CD4-positive, CD25-positive, alpha-beta regulatory T cell (primary cell): ENCODE measurements at places on chromosomes 5 and 9. TPM values are rescaled to one million over a fixed set of nuclear protein-coding genes. Genes with fewer than 3 reads are reported as not detected.

FOXD1 gene
- polyA plus RNA-seq, result not detected

SPATA31A3 gene
- not detected for polyA plus RNA-seq

PSMB7 gene
- polyA plus RNA-seq, result 181 TPM

ARHGEF37 gene
- polyA plus RNA-seq, result 0.20 TPM

KLF4 gene
- polyA plus RNA-seq, result 0.11 TPM

OMD gene
- polyA plus RNA-seq, result not detected

TIGD6 gene
- 2.4 TPM for polyA plus RNA-seq

UBTD2 gene
- 2.9 TPM for polyA plus RNA-seq

RLN2 gene
- 4.1 TPM for polyA plus RNA-seq

GRCh38 chr5:78534148-78534904 is 114.2 kb downstream of the LHFPL2 start:
- no peak overlapping the region for H3K27ac ChIP-seq
- DNase-seq, result no peak
- peaks cover 2% of the 10 kb centered on the region for H3K27me3 ChIP-seq
- no peaks in the 10 kb centered on the region for H3K36me3 ChIP-seq

DNA sequence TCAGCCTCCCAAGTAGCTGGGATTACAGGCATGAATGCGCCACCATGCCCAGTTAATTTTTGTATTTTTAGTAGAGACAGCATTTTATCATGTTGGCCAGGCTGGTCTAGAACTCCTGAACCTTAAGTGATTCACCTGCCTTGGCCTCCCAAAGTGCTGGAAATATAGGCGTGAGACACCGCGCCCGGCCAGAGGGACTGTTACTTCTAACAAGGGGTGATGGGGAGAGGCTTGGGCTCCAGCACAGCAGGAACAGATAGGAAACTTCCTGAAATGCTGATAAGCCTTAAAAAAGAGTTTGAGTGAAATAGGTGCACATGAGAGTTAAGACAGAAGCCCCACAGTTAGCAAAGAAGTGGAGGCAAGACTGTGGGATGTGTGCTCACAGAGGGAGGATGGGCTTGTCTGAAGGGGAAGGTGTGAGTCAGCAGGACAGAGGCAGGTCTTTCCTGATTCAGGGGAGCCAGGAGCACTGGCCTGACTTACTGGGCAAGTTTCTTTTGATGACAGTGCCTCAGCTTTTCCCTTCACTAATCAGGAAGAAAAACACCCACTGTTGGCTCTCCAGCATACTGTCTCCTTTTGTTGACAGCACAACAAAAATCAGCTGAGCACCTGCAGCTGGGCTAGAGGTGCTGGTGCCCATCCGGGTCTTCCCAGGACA is 68.4 kb downstream of the RAD23B start:
- peaks cover 2% of the 10 kb centered on the region for H3K27me3 ChIP-seq
- DNase-seq, result no peak
- H3K4me3 ChIP-seq, result no peak overlapping the region
- no peak overlapping the region for H3K27ac ChIP-seq
- no peaks in the 10 kb centered on the region for H3K4me1 ChIP-seq
- no peaks in the 10 kb centered on the region for H3K36me3 ChIP-seq

GRCh38 chr5:60332244-60333004 is 367.5 kb downstream of the DEPDC1B start:
- H3K4me1 ChIP-seq, result no peaks in the 10 kb centered on the region
- H3K4me3 ChIP-seq, result no peak overlapping the region
- H3K36me3 ChIP-seq, result no peaks in the 10 kb centered on the region
- H3K27ac ChIP-seq, result no peak overlapping the region
- H3K27me3 ChIP-seq, result no peaks in the 10 kb centered on the region

DNA sequence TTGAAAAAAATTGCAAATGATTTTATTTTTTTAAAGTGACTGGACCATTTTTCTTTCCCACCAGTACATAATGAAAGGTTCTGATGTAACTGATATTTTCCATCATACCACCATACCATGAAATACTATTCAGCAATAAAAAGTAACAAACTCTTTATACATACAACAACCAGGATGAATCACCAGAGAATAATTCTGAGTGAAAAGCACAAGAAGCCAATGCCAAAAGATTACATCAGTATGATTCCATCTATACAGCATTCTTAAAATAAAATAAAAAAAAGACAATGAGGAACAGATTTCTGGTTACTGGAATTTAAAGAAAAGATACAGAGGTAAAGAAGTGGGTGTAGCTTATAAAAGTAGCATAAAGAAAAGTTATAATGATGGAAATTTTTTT is 423.7 kb upstream of the ST8SIA4 start:
- no peaks in the 10 kb centered on the region for H3K27me3 ChIP-seq
- no peaks in the 10 kb centered on the region for H3K36me3 ChIP-seq
- H3K4me3 ChIP-seq, result no peak overlapping the region
- no peak for DNase-seq
- H3K4me1 ChIP-seq, result no peaks in the 10 kb centered on the region
- H3K27ac ChIP-seq, result no peak overlapping the region

DNA sequence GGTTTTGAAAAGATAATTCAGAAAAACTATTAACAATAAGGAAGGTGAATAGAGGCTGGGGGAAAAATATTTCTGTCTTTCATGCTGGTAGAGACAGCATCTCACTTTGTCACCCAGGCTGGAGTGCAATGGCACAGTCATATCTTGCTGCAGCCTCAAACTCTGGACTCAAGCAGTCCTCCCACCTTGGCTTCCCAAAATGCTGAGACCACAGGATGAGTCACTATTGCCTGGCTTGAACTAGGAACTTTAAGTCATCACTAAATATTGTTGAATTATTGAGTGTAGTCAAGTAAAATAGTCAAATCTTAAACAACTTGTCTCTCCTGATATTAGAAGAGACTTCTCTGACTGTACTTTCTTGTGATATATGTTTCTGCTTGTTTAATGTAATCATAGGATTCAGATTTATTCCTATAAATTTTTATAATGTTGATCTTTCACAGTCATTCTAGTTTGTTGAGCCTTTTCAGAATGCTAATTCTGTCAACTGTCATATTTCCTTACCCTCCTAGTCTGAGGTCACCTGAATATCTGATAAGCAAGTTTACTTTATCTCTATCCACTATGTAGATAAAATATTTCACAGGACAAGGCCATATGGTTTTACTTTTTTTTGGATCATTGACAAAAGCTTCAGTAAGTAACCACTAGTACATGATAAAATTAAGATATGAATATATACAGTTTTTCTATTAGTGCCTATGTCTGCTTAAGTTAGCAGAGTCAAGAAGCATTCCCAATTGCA is 1696.5 kb downstream of the MAT2B start:
- H3K4me1 ChIP-seq, result no peaks in the 10 kb centered on the region
- H3K27ac ChIP-seq, result no peak overlapping the region
- H3K4me3 ChIP-seq, result no peak overlapping the region
- no peaks in the 10 kb centered on the region for H3K36me3 ChIP-seq
- no peak for DNase-seq

- peak within 1 kb of the TSS; percentile 83 for H3K27ac ChIP-seq
- peaks cover 41% of the 10 kb centered on the region for H3K4me1 ChIP-seq
Measured at GRCh38 chr9:137205126-137206069, at the start of the genes NDOR1 and TMEM203. TSS of gene NDOR1 (plus strand) at chr9:137205700. CDS start at chr9:137205778, 78 bp downstream. TSS of gene TMEM203 (minus strand) at chr9:137205648. CDS start at chr9:137205414, 234 bp downstream.

- peaks cover 28% of the 10 kb centered on the region for H3K27me3 ChIP-seq
- no peak overlapping the region for H3K27ac ChIP-seq
- H3K4me1 ChIP-seq, result no peaks in the 10 kb centered on the region
- no peaks in the 10 kb centered on the region for H3K36me3 ChIP-seq
- no peak for DNase-seq
Measured at GRCh38 chr5:90545511-90545910, 13.1 kb upstream of the ADGRV1 start.

DNA sequence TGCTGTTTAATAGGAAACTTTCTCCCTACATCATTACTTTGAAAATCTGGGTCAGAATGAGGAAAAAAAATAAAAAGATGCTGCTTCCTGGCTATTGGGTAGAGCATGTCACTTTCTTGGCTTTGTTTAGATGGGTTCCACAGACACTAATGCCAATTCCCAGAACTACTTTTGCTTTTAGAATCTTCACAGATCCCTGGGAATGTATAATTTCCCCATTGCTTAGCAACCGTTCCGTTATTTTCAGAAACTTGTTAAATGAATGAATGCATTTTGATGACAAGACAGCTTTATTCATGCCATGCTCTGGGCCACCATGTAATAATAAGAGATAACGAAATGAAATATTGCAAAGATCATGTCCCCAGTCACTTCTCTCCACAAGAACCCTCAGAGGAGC is 126.5 kb upstream of the TRPC7 start:
- DNase-seq, result no peak
- no peaks in the 10 kb centered on the region for H3K36me3 ChIP-seq
- no peak overlapping the region for H3K27ac ChIP-seq

DNA sequence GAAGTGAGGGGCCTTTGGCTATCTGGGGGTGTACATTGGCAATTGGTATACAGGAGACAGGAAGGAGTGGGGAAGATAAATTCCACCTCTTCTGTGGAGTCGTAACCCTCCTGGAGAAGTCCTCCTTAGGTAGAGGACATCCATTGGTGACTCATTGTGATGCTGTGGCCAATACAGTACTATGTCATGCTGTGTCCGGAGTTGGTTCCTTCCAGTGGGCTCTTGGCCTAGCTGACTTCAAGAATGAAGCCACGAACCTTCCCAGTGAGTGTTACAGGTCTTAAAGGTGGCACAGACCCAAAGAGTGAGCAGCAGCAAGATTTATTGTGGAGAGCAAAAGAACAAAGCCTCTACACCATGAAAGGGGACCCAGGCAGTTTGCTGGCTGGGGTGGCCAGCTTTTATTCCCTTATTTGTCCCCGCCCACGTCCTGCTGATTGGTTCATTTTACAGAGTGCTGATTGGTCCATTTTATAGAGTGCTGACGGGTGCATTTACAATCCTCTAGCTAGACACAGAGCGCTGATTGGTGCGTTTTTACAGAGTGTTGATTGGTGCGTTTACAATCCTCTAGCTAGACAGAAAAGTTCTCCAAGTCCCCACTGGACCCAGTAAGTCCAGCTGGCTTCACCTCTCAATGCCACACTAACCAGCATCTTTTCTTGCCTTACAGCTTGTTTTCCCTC is 37.3 kb upstream of the FBP1 start:
- DNase-seq, result no peak
- H3K36me3 ChIP-seq, result no peaks in the 10 kb centered on the region
- H3K4me1 ChIP-seq, result no peaks in the 10 kb centered on the region
- H3K4me3 ChIP-seq, result no peak overlapping the region

DNA sequence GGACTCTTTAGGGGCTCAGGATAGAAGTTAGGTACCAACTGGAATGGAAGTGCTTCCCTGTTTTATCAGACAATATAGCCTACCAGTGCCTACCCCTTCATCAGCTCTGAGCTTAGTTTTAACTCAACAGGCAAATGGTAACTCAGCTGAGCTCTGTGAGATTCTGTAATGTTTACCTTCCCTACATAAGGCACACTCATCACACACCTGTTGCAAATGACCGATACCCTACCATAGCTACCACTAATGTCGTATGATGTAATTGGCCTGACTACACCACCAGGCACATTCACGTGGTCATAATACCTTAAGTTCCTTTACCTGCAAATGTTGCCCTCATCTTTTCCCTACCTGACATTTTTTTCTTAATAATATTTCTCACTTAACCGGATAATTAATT is 254.8 kb downstream of the ADGRV1 start:
- no peaks in the 10 kb centered on the region for H3K27me3 ChIP-seq
- H3K36me3 ChIP-seq, result no peaks in the 10 kb centered on the region
- H3K4me3 ChIP-seq, result no peak overlapping the region
- no peak overlapping the region for H3K27ac ChIP-seq
- H3K4me1 ChIP-seq, result no peaks in the 10 kb centered on the region

- no peaks in the 10 kb centered on the region for H3K27me3 ChIP-seq
- H3K27ac ChIP-seq, result no peak overlapping the region
- H3K4me1 ChIP-seq, result no peaks in the 10 kb centered on the region
- no peak for DNase-seq
Measured at GRCh38 chr5:80871541-80871961, 88.6 kb upstream of the RASGRF2 start.

GRCh38 chr5:10564838-10565784 is 1.2 kb downstream of the ANKRD33B start:
- DNase-seq, result peak; percentile 33
- H3K27me3 ChIP-seq, result no peaks in the 10 kb centered on the region
- no peak overlapping the region for H3K27ac ChIP-seq

DNA sequence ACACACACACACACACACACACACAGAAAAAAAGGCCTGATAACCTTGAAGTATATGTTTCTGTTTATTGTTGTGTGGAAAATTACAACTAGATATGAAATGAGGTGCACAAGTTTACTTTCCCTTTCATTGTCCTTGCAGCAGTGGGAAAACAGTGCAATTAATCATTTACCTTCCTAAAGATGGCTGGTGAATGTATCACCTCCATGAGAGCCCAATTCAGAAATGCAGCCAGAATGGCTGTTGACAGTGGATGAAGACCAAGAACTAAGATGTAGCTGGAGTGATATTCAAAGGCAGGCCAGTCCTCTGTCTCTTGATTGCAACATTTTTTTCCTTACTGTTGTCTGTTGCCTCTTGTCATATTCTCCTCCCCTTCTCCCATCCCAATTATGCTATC is 49.6 kb upstream of the EIF4EBP3 start:
- H3K27ac ChIP-seq, result no peak overlapping the region
- peaks cover 37% of the 10 kb centered on the region for H3K36me3 ChIP-seq
- H3K4me1 ChIP-seq, result no peaks in the 10 kb centered on the region
- peak; percentile 4 for DNase-seq
- no peak overlapping the region for H3K4me3 ChIP-seq
- no peaks in the 10 kb centered on the region for H3K27me3 ChIP-seq

GRCh38 chr5:122844910-122845228 is 544 bp upstream of the SNX24 start:
- peaks cover 29% of the 10 kb centered on the region for H3K4me1 ChIP-seq
- H3K36me3 ChIP-seq, result no peaks in the 10 kb centered on the region
- H3K4me3 ChIP-seq, result peak overlapping the region; percentile 97
- no peak for DNase-seq

DNA sequence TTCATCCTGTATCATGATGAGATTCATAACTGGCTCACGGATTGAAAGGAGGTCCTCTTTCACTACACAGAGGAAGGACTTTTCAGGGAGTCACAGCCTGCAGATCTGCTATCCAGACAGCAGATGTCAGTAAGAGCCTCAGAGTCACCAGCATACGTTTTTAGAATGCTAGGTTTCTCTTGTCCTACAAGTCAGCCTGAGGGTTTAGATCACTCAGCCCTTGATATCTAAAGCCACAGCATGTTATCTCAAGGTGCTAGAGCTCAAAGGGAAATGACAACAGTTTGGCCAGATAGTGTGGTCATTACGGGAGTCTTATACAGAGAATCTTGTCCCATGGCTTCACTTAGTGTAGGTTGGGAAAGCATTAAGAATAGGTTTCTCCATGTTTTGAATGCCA is 30.9 kb upstream of the SLC46A2 start:
- no peak overlapping the region for H3K4me3 ChIP-seq
- H3K27me3 ChIP-seq, result peaks cover 11% of the 10 kb centered on the region
- H3K36me3 ChIP-seq, result no peaks in the 10 kb centered on the region
- no peaks in the 10 kb centered on the region for H3K4me1 ChIP-seq

GRCh38 chr9:112011051-112011620 is 114.5 kb downstream of the UGCG start:
- H3K4me1 ChIP-seq, result peaks cover 5% of the 10 kb centered on the region
- H3K27ac ChIP-seq, result no peak overlapping the region
- H3K27me3 ChIP-seq, result no peaks in the 10 kb centered on the region
- no peaks in the 10 kb centered on the region for H3K36me3 ChIP-seq
- no peak overlapping the region for H3K4me3 ChIP-seq
